HT1080 (cell line): ENCODE measurements at places on chromosomes 5 and 9. TPM values are rescaled to one million over a fixed set of nuclear protein-coding genes. Genes with fewer than 3 reads are reported as not detected.

The GLE1 gene
- 39.0 and 45.0 TPM in 2 replicates for total RNA-seq

The ADGRV1 gene
- total RNA-seq, result 0.43 and 0.45 TPM in 2 replicates

The PRLR gene
- 0.34 and 1.7 TPM in 2 replicates for total RNA-seq

The SLC25A48 gene
- total RNA-seq, result 1.4 TPM in 1 of 2 replicates, not detected in the other

The KIF3A gene
- total RNA-seq, result 2.9 and 3.6 TPM in 2 replicates

The F2RL1 gene
- total RNA-seq, result 20.1 and 25.9 TPM in 2 replicates

The ECM2 gene
- total RNA-seq, result 0.11 and 0.17 TPM in 2 replicates

The SMC2 gene
- total RNA-seq, result 32.0 and 34.1 TPM in 2 replicates

The TTC16 gene
- total RNA-seq, result not detected in 2 replicates

The PTGS1 gene
- 0.07 and 0.24 TPM in 2 replicates for total RNA-seq

The PCDHB4 gene
- not detected in 2 replicates for total RNA-seq

The SPINK6 gene
- 1.2 TPM in 1 of 2 replicates, not detected in the other for total RNA-seq

The PCDHB3 gene
- total RNA-seq, result 0.03 TPM in 1 of 2 replicates, not detected in the other

The GABRA6 gene
- total RNA-seq, result 1.9 and 2.9 TPM in 2 replicates

The IRX1 gene
- total RNA-seq, result 0.63 and 1.1 TPM in 2 replicates

The PARP8 gene
- 6.2 and 10.8 TPM in 2 replicates for total RNA-seq

The DNAI1 gene
- not detected in 2 replicates for total RNA-seq

The NUDT12 gene
- 12.8 and 15.0 TPM in 2 replicates for total RNA-seq

The SMAD5 gene
- 57.0 and 67.8 TPM in 2 replicates for total RNA-seq
